ENCODE measurements at places on chromosomes 6 and 20.

DNA sequence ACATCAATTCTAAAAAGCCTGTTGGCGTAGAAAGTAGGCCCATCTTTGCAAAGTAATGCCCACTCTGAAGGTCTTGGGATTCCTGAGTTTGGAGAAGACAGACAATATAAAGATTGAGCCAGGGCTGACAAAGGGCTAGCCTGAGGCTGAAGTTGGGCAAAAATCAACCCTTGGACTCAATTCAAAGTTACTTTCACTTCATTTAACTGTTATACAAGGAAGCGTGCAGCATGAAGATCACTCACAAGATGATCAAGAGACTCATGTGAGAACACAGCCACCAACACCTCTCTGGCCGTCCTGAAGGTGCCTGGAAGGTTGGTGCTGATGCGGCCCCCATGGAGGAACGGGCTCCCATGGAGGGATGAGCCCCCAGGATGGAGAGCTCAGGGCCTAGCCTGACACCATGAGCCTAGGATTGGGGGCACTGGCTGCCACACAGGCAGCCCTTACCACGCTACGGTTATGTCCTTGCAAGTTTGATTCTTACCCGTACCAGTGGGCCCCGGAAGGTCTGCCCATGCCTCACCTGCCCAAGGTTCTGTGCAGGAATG lies 26.6 kb downstream of the FOXC1 start:
- DNase-seq = no peak

DNA sequence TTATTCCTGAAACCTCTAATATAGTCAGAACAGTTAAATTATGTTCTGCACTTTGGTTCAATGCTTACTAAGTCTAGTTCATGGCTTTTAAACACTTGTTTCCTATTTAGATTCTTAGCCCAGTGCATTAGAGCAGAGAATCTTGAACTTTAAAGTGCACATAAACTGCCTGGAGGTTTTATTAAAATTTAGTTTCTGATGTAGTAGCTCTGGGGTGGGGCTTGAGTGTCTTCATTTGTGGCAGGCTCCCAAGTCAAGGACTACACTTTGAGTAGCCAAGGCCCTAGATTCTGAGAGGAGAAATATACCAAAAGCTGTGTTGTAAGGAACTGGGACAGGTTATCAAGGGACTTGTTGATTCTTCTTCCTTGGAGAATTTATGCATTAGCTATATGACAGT lies 1604.2 kb downstream of the KHDRBS2 start:
- DNase-seq = no peak

- no peak for DNase-seq
These were observed 512.7 kb upstream of the ZNF337 start for GRCh38 chr20:26209171-26209941.

- no peak for DNase-seq
These were observed 51.6 kb downstream of the LAMA4 start for GRCh38 chr6:112202639-112203341.

GRCh38 chr6:69867639-69867976 lies 1.3 kb downstream of the COL19A1 start:
- DNase-seq = no peak

DNA sequence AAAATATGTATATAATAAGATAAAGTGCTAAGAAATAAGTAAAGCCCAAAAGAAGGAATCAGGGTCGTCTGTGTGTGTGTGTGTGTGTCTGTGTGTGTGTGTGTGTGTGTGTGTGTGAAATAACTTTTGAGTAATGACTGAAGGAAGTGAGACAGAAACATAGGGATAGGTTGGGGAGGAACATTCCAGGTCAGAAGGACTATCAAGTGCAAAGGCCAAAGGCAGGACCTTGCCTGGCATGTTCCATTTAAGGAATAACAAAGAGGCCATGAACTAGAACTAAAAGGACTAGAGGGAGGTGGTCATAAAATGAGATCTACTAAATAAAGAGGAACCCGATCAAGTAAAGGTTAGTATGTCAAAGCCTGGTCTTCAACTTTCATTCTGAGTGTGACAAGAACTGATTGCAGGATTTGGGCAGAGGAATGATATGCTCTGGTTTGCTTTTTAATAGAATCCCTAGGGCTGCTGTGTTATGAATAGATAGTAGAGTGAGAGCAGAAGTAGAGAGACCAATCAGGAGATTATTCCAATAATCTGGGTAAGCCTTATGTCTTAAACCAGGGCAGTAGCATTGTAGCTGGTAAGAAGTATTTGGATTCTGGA lies 6.9 kb downstream of the ENPP3 start:
- no peak for DNase-seq

GRCh38 chr6:133512410-133513016 lies 271.4 kb downstream of the EYA4 start:
- no peak for DNase-seq

GRCh38 chr6:38282911-38283310 lies 356.8 kb downstream of the BTBD9 start:
- no peak for DNase-seq

DNA sequence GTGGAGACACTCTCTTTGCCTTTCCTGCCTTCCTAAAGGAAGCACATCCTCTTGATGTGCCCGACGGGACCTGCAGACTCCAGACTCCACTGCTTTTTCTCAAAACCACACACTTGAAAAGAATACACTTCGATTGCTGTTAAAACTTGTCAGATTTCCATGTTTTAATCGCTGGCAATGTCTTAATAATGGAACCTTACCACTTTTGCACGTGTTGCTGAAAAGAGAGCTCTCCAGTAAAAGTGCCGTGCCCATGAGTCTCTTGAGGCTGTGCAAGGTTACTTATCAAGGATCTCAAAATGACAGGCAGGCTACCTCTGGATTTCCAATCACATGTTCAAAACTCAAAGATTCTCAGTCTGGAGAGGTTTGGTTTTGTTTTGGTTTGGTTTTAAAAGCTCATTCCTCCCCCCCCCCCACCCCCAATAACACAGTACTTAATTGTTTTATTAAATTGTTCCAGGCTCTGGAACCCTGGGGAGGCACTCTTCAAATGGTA lies 12.0 kb upstream of the TFAP2A start:
- DNase-seq = no peak

DNA sequence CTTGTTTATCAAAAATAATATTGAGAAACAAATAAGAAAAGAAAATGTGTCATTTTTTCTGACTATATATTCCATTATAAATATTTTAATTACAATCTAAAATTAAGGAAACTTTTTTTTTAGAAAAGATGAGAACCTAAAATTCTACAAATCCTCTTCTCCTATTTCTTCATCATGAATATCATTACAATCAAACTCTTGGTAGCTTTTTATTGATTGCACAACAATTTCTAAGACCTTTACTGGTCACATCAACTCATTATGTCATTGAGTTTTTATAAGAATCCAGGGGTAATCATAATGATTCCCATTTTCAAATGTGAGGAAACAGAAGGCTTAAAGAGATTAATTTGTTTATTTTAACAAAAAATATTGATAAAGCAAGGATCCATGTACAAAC lies 841.0 kb downstream of the FRK start:
- DNase-seq = no peak

DNA sequence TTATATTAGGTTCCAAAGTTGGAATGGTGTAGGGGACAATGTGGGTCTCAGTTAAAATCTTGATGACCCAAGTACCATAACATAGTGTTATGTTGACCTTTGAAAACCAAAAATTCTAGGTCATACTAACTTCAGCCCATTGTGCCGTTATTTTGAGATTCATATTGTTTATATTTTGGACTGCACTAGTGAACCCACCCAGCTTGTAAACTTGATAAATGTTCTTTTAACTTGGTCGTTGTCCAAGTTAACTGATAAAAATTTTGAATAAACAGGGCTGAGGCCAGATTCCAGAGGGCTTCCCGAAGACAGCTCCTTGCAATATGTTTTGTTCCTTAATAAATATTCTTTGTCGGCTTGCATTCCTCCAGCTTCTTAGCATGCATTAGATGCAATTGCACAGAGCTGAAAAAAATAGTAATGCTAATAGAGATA lies 90.3 kb downstream of the BCAS1 start:
- no peak for DNase-seq

DNA sequence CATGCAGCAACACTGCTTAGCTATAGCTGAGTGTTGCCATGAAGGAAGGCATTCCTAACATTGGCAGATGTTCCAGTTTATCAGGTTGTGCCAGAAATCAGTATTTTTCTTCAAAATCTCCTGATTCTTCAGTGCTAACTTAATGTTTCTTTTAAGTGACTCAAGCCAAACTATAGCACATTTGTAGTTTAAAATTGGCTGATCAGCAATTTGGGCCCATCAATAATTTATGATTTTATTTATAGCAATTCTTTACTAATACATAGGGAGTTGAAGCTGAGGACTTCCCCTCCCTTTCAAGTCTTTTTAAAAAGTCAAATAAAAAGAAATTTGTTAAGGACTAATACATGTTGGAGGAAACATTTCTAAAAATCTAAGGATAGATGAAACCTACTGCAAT lies 383.8 kb upstream of the KHDRBS2 start:
- no peak for DNase-seq

- DNase-seq = no peak
These were observed 46.5 kb upstream of the IER3 start for GRCh38 chr6:30790724-30791383.

DNA sequence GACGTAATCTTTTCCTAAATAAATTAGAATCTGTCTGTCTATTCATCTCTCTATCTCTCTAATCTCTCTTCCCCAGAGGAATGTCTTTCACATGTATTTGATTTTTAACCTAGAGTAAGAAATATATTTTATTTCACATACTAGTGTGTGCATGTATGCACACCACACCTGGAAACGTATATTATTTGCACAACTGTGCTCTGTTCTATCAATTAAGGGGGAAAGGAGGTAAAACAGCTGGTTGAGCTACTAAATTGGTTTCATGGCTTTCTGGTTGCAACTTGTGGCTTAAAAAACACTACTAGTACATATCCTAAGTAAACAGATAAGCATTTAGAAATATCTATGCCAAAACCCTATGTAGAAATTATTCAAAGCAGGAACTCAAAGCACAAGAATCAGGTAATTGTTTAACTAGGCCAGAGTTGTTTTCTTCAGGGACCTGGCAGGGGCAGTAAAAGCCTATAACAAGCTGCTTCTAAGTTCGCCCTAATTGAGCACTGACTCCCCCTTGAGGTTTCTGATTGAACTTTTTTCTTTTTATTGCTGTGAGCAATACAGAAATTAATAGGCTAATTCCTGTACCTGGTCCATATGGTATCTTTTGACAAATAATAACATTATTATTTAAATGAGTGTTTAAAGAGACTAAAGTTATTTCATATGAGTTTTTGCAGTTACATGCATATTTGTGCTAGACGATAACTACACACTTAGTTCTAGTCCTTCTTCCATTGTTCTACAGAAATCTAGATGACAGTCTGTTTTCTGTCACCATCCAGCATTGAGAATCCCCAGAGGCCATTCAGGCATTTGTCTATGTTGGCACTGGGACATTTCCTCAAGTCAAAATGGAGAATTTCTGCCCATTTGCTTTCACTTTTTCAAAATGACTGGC lies 88.6 kb downstream of the MCHR2 start:
- DNase-seq = no peak

DNA sequence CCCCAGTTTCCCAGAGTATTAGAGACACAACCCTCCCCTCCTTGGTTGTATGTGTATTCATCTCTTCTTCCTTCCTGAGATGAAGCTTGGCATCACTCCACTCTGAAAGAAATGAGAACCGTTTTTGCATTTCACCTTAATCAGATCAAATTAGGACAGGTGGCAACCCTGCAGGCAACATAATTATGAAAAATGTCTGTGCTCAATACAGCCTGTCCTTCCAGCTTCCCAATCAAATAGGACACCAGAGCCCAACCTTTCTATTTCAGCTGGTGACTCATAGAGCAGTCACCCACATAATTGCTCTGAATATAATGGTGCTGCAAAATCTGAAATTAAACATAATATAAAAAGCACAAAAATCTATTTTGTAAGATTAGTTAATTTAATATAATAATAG lies 310.2 kb upstream of the AGPAT4 start:
- no peak for DNase-seq

- DNase-seq = no peak
These were observed 273.0 kb upstream of the PREP start for GRCh38 chr6:105675715-105676397.

GRCh38 chr20:62770111-62770910 lies 26.0 kb upstream of the MRGBP start:
- no peak for DNase-seq

DNA sequence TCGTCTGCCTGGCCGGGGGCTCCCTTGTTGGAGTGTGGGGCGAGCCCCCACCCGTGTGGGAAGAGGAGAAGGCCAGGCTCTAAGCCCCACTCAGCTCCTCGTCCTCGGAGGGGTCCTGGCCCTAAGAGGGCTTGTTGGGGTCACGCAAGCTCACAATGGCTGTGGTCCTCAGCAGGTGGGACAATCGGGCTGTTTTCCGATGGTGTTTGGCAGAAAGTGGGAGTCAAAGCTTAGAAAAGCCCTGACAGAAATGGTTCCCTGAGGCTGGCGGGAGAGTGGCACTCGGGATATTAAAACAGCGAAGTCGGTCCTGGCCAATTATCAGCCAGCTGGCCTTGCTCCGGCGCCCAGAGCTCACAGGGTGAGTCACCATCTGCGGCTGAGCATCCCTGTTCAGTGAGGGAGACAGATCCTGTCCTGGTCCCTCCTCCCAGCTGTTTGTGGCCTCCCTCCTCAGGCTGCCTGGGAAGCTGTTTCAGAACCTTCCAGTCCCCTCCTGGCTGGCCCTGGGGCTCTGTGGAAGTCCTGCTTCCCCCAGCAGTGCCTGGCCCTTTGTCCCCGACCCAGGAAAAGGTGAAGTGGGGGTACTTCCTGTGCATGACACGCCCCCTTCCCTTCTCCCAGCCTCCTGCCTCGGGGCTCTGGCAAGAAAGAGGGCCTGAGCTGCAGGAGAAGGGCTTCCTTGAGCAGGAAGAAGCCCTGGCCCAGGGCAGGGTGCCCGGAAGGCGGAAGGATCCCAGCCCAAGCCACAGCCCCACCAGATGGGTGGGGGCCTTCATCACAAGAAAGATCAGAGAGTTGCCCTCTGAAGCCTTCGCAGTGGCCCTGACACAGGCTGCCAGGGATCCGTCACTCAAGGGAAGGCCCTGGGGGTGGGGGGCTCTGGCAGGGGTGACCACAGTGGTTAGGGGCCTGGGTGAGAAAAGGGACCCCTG lies 53.6 kb upstream of the BHLHE23 start:
- no peak for DNase-seq

GRCh38 chr6:111521497-111522270 lies 38.7 kb upstream of the REV3L start:
- no peak for DNase-seq

Measured in effector memory CD4-positive, alpha-beta T cell (primary cell).